NCI-H2081 treated with DMSO at 0.1 percent for 48 hours (cell line): ENCODE measurements at places on chromosomes 2 and 18.

- DNase-seq, result no peak
These were observed 58.0 kb downstream of the CCDC88A start for GRCh38 chr2:55361465-55362189.

- no peak for DNase-seq
These were observed 135.3 kb downstream of the INSIG2 start for GRCh38 chr2:118223511-118223991.

DNA sequence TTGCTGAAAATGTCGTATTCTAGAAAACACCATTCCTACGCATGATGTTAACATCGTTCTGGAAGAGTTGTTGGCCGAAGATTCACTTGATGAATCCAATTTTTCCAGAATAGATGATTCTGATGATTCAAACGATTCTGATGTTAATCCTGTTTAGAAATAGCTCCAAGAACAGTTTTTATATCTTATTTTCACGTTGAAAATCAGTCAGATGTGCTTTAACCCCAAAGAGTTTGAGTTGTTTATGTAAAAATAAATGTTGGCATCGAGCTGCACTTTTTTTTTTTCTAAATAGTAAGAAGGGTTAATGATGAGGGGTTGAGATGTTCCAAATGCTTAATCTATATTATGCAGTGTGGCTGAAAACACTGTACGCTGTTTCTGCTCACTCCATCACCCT, 99.9 kb upstream of the LINC00305 start:
- no peak for DNase-seq

GRCh38 chr18:75072672-75073371, 136.1 kb downstream of the PTGR3 start:
- no peak for DNase-seq

GRCh38 chr18:61950371-61950770, 57.6 kb upstream of the RNF152 start:
- no peak for DNase-seq

GRCh38 chr18:63890950-63891304, 3.4 kb downstream of the SERPINB2 start:
- DNase-seq, result no peak

DNA sequence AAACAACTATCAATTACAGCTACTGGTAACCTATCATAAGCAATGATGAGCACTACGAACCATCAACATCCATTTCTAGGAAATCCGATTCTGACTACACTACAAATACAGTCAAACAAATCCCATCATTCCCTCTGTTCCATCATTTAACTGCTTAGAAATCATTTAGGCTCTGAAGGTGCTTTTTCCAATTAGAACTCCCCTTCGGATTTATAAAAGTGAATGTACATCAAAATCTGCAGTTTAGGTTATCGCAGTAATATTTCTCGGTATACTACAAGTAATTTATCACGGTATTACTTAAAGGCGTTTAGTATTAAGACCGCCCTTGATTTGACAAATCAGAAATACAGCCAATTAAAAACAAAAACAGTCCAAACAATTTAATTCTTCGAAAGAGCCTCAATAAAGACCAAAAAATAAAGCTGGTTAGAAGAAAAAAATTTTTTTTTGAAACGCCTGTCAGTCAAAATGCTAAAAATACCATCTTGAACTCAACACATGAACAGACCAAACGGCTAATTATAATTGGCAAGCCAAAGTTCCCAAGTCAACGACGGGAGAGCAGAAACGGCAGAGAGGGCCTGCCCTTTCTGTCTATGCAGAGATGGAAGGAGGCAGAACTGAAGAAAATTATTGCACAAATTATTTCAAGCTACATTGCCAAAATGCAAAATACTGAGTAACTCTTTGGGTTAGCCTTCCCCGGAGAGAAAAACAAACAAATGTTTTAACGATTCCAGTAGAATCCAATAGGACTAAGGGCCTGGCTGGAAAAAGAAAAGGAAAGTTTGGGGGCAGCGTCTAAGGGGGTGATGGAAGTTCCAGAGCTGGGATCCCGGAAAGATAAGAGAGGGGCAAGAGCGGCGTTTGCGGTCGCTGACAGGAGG, 1.2 kb downstream of the VPS54 start:
- DNase-seq, result peak; percentile 28

DNA sequence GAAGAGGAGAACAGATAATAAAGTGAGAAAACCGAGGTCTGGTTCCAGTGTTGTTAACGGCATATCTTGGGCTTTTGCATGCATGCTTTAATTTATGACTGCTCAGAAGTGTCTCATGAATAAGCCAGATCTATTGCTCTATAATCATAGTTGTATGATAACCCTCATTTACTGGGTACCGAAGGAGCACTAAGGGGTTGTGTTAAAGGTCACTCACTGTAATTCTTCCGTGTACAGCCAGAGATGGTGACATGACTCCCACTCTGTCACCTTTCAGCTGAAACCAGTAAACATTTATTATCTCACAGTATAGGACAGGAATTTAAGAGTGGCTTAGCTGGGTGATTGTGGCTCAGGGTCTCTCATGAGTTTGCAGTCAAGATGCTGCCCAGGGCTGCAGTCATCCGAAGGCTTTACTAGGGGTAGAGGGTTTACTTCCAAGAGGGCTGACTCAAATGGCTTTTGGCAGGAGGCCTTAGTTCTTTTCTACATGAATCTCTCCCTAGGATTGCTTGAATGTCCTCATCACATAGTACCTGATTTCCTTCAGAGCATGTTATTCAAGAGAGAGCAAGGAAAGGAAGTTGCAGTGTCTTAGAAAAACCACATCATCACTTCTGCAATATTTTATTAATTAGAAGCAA, 107.0 kb downstream of the NAB1 start:
- no peak for DNase-seq

GRCh38 chr2:195319112-195319460, 337.9 kb upstream of the SLC39A10 start:
- no peak for DNase-seq

DNA sequence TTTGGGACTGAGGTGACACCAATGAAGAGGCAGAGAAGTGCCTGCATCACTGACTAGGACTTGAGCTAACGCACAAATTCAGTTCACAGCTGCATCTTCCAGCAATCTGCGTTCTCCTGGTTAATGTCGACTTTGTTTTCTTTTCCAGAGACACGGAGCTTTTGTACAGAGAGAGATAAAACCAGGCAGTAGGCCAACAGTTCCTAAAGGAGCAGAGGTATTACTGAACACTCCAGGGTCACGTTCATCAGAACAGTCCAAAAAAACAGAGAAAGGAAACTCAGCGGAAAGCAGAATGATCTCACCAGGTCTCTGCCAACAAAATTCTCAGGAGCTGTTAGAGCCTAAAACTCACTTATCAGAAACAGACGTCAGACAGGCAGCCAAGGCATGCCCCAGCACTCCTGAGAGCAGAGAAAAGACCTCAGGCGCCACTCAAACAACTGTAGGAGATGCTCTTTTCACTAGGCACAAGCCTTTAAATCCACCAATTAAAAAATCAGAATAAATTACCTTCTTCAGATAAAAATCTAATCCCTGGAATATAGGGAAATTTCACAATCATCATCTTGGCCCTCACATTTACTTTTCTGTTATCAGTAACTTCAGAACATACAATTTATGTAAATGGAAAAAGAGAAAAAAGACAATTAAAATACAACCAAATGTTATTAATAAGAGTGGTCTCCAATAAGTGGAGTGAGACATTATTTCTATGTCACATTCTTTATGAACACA, 95.9 kb upstream of the SPTBN1 start:
- no peak for DNase-seq

GRCh38 chr18:26460449-26461091, 87.8 kb downstream of the KCTD1 start:
- peak; percentile 80 for DNase-seq

- no peak for DNase-seq
These were observed 121.8 kb downstream of the GPR39 start for GRCh38 chr2:132538331-132538855.

DNA sequence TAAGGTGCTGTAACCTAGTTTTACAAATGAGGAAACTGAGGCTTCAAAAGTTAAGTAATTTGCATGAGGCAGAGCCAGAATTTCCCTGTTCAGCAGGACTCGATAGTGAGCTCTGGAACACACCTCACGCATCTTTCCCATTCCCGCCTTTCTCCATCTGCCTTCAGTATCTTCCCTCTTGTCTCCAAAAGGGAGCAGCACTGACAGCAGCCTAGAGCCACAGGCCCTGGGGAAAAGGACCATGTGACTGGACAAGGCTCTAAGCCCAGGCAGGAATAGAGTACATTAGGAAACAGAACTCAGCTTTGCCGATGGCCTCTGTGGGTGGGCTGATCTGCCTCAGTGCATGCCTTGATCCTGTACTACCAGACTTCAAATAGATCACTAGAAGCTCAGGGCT, 21.5 kb downstream of the GPR155 start:
- DNase-seq, result no peak

DNA sequence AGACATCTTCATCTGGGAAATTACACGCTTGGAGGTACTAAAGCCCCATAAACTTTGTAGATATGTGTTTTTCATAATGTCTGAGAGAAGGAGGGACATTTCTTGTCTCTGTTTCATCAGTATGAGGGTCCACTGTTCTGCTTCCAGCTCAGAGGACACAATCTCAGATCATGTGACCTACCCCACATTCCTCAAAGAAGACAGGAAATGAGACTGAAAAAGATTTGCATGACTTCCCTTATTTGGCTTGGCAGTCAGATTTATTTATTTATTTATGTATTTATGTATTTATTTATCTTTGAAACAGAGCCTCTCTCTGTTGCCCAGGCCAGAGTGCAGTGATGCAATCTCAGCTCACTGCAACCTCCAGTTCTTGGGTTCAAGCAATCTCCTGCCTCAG, 463.7 kb upstream of the RGPD4 start:
- no peak for DNase-seq

DNA sequence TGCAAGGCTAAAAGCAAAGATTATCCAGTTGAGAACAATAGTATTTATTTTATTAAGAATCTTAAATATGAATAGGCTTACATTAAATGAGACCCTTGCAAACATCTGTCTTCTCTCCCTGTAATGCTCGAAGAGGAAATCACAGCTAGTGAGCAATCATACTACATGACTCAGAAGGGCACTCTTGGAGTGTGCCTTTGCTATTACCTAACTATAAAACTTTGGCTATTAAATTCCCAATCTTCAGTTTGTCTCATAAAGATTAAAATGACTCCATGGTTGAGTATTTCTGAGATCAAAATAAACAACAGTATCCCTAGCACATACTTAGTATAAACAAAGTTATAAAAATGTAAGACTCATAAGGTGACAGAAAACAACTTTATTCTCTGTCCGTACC, 296.9 kb downstream of the KCNJ3 start:
- DNase-seq, result no peak

GRCh38 chr2:164784376-164784775, 57.2 kb downstream of the COBLL1 start:
- DNase-seq, result no peak

DNA sequence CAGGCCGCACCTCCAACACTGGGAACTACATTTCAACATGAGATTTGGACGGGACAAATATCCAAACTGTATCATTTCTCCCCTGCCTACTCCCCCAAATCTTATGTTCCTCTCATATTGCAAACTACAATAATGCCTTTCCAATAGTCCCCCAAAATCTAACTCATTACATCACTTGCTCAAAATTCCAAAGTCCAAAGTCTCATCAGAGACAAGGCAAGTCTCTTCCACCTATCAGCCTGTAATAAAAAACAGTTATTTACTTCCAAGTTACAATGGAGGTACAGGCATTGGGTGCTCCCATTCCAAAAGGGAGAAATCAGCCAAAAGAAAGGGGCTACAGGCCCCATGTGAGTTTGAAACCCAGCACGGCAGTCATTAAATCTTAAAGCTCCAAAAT, 12.6 kb upstream of the UGT1A8 start:
- DNase-seq, result no peak

GRCh38 chr2:123448801-123449200, 576.3 kb upstream of the CNTNAP5 start:
- no peak for DNase-seq

GRCh38 chr2:236158969-236159777, 9.0 kb downstream of the GBX2 start:
- no peak for DNase-seq

- DNase-seq, result no peak
These were observed 26.8 kb downstream of the GLI2 start for GRCh38 chr2:120762341-120763061.

GRCh38 chr2:131145040-131145439, 39.9 kb downstream of the PLEKHB2 start:
- DNase-seq, result no peak

DNA sequence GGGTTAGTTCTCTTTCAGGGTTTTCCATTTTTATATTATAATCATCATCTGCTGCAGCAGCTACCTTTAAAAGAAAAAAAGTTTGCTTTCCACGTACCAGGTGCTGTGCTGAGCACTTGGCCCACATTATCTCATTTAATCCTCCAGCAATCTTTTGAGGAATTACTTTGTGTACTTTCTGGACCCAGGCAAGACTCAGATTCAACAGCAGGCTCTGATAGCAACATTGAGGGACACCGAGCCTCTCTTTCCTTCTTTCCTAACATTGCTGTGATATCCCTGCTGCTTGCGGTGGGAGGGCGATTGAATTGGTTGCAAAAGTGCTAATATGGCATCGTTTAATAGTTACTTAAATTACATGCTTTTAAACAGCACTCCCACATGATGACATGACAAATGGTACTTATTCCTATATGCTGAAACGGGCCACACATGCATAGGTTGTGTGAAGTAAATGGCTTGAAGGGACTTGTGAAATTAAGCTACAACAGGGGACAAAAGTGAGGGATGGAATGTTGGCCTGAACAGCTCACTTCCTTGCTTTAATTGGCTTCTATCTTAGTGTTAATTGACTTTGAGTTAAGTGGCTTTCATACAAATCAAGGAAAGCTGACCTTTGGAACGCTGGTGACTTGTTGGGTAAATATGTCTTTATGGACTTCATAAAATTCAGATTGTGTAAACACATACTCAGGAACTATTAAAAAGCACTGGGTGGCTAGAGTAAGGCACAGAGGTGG, 21.2 kb downstream of the SPRED2 start:
- no peak for DNase-seq

DNA sequence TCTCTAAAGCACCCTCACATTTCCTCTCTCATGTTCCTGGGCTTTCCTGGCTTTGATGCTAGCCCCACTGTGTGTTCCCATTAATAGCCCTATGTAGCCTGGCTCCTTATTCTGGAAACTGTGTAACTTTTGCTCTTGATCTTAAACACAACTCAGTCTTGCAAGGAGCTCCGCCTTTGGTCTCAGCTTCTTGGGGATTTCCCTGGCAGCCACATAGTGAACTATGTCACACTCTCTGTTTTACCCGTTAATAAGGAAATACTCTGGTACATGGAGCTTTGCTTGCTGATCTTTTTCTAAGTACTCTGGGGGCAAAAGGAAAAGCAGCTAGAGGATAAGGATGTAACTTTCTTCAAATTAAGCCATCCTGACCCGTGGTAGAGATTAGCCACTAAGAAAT, 259.3 kb downstream of the NEDD4L start:
- no peak for DNase-seq

DNA sequence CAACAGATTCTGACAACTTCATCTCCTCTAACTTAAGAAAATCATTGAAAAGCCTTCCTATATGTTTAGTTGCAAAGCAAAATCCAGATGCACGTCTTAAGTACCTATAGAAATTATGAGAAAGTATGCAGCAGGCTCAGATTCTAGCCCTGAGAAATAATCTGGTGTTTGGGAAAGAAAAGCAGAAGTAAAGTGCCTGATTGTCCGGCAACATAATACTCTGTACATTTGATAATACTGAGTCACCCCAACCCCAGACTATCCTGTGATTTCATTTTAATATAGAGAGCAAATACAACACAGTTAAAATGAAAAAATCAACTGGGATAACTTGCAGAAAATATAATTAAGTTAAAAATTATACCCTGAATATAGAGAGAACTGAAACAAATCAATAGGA, 13.5 kb downstream of the RFX8 start:
- no peak for DNase-seq

- no peak for DNase-seq
These were observed 1.8 kb upstream of the HOXD4 start for GRCh38 chr2:176149481-176149938.

- DNase-seq, result no peak
These were observed 203.3 kb upstream of the SPOPL start for GRCh38 chr2:138298120-138298814.
